ENCODE measurements at places on chromosomes 2 and 18.
A peak's percentile ranks its signal among the peaks of the same experiment; 100 is the strongest.

DNA sequence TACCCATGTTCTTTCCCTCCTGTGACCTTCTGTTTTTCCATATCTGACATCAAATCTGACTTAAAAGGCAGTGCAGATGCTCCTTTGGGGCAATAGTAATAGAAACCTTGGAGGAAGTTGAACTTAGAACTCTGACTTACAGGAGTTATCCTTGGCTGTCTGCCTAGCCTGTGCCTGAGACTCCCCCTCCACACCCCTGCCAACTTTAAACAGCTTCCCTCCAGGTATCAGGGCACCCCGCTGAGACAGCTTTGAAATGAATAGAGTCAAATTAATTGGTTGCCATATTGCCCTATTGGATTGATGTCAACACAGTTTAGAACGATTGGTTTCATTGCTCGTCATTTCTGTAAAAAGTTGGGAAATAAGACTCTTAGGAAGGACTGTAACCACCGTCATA, 322.0 kb downstream of the PRKCE start:
- no peak for DNase-seq

- DNase-seq = no peak
Observed at GRCh38 chr2:20665243-20666004, 1.5 kb upstream of the GDF7 start.

DNA sequence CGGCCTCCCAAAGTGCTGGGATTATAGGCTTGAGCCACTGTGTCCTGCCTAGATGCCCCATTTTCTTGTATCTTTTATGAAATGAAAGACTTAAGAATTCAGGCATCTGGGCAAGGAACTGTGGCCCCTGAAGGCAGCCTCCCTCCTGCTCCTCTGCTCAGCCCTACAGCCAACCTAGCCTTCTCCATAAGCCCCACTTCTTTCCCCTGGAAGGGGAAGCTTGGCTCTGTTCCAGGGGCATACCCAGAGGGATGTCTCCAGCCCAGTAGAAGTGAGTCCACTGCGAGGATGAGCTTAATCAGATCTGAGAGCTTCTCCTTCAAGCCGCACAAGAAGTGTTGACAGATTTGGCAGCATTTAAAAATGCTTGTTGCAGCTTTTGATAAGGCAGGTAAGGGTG, 39.7 kb downstream of the RHOB start:
- no peak for DNase-seq

DNA sequence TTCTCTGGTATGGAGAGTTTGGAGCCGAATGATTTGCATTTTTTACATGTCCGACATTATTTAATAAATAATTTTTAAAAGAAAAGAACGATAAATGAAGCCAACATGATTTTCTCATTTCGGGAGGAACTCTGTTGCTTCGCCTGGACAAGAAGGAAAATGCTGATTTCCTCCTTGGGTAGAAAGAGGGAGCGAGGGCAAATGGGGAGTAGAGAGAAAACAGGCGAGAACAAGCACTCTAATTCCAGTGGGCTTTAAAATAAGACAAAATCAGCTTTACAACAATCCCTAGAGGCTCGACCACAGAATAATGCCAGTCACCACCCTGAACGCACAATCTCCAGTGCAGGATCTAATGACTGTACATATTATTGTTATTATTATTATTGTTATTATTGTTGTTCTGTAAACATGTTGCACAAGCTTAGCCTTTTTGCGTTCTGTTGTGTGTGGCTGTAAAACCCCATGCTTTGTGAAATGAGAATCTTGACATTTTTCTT, 3.7 kb downstream of the DLX1 start:
- DNase-seq = no peak

DNA sequence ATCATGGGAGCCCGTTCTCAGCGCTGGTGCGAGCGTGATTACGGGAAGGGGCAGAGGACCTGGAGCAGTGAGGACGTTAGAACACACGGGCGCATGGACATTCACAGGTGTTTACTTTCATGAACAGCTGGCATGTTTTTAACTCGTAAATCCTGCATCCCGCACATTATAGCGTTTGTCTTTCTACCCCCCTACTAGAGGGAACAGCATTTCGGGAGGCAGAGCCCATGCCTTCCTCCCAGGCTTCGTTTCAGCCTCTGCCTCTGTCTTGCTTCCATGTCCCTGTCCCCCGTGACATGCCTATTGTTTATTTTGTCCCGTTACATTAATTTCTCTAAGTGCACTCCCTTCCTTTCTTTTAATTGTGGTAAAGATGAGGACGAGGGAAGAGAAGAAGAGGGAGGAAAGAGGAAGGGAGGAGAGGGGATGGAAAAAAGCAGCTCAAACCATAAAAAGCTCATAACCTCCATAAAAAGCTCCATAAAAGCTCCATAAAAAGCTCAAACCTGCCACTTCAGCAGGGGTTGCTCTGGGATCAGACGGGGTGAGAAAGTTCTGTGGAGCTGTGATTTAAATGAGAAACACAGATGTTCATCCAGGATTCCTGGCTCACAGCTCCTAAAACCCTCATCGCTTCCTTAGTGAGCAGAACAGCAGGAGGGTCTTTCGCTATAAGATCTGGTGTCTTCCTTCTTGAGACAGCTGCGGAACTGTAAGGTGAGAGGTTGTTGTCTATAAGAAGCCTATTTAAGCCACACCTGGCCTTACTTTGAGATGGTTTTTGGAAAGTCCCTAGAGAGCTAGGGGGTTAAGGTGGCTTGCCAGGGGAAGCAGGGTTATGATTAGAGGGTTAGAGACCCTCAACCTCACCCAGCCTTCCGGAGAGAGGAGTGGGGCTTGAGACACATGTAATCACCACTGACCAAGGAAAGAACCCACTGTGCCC, 66.6 kb upstream of the SNTG2 start:
- no peak for DNase-seq

GRCh38 chr2:186590759-186591505, 1.1 kb downstream of the ITGAV start:
- DNase-seq = peak; percentile 65

- peak; percentile 79 for DNase-seq
Observed at GRCh38 chr2:58054264-58054663, 7.7 kb downstream of the VRK2 start.

DNA sequence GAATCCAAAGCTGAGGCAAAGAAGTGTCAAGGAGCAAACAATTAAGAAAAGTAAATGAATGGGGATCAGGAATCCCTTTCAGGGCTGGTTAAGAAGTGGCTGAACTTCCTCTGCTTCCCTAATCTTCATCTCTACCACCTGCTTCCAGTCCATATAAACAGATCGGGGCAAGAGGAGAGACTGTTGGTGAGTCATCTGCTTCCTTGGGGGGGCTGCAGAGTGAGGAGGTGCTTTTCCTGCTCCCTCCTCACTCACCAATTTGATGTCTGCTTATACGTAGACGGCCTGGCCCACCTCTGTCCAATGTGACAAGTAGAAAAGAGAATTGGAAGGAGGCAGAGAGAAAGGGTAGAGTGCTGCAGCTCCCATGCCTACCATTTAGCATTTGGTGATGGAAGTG, 68.4 kb downstream of the NAB1 start:
- no peak for DNase-seq

DNA sequence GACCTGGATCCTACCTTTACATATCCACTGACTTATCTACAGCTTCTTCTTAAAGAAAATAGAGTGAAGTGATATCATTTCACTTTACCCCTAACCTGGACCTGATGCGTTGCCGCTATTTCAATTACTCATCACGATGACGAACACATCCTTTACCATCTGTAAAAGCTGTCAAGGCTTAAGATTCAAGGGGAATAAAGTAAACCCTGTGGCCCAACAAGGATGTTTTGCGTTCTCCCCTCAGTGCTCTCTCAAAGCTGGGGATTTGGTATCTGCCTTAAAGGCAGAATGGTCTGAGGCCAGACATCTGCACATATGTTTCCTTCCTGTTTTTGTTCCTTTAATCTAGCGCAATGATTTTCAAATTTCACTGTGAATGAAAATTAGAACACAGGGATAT, 100.1 kb upstream of the KLF7 start:
- no peak for DNase-seq

GRCh38 chr2:160940271-160940670, 220.0 kb upstream of the TANK start:
- no peak for DNase-seq

DNA sequence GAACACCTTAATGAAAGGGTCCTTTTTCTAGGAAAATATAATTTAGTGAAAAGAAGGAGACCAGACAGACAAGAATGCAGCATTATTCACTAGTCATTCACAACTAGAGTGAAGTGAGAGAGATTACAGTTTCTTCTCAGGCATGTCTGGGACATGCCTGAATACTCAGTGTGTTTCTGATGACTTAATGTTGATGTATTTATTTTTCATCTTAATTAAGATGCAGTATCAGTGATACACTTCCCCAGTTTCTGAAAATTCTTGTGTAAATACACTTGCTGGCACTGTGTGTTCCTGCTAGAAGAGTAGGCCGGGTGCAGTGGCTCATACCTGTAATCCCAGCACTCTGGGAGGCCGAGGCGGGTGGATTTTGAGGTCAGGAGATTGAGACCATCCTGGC, 143.6 kb downstream of the MYO3B start:
- DNase-seq = no peak

- no peak for DNase-seq
Observed at GRCh38 chr2:29010946-29011345, 29.8 kb downstream of the TOGARAM2 start.

GRCh38 chr2:151481744-151482143, 72.0 kb downstream of the RIF1 start:
- DNase-seq = no peak

GRCh38 chr2:56009758-56010458, 86.3 kb upstream of the EFEMP1 start:
- DNase-seq = peak; percentile 12

- no peak for DNase-seq
Observed at GRCh38 chr2:39778233-39778632, 825 bp downstream of the THUMPD2 start.

GRCh38 chr2:170905864-170906263, 23.2 kb upstream of the GORASP2 start:
- DNase-seq = no peak

GRCh38 chr18:48019557-48020325, 89.3 kb upstream of the SMAD2 start:
- peak; percentile 55 for DNase-seq

DNA sequence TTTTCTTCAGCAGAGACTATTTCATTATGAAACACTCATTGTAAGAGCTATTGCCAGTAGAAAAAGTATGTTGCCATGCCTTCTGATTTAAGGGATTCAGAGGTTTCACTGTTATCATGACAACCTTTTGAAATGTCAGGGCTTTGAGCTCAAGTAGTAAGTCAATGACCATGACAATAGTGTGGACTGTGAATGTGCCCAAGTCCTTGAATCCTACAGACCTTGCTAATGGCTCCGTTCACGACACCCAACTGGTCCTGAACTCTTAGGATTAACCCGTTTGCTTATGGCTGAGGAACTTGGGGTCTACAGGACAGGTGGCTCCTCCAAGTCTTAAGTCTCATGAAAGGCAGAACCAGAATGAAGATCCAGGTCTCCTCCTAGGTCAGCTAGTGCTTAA, 17.6 kb upstream of the KIDINS220 start:
- no peak for DNase-seq

- DNase-seq = no peak
Observed at GRCh38 chr2:99485824-99486223, 4.0 kb downstream of the REV1 start.

- DNase-seq = no peak
Observed at GRCh38 chr18:12645751-12646203, 12.1 kb downstream of the SPIRE1 start.

DNA sequence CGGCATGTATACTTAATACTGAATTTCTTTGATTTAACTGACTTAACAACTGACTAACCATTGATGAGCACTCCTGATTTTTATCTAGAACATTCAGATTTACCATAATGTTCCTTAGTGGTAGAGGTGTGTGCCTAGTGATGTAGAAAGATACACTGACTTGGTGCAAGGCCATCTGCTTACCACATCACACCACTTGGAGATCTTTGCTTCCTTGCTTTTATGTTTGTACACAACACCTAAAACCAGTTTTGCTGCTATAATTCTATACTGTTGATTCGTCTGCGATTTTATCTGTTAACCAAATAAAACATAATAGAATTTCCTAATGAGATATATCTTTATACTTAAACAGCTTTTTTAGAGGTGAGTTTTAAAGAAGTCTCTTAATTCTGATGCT, 3.9 kb upstream of the FARP2 start:
- DNase-seq = no peak

GRCh38 chr2:163657281-163657656, 78.5 kb downstream of the FIGN start:
- DNase-seq = no peak

- no peak for DNase-seq
Observed at GRCh38 chr2:10941383-10941782, 29.6 kb downstream of the KCNF1 start.

GRCh38 chr18:2881088-2881839, 34.5 kb downstream of the EMILIN2 start:
- no peak for DNase-seq

- peak; percentile 14 for DNase-seq
Observed at GRCh38 chr2:145644820-145645302, 1124.9 kb upstream of the ZEB2 start.

- DNase-seq = no peak
Observed at GRCh38 chr18:59986139-59986538, 86.3 kb downstream of the PMAIP1 start.

- DNase-seq = no peak
Observed at GRCh38 chr2:207766697-207767460, 2.8 kb downstream of the FZD5 start.

DNA sequence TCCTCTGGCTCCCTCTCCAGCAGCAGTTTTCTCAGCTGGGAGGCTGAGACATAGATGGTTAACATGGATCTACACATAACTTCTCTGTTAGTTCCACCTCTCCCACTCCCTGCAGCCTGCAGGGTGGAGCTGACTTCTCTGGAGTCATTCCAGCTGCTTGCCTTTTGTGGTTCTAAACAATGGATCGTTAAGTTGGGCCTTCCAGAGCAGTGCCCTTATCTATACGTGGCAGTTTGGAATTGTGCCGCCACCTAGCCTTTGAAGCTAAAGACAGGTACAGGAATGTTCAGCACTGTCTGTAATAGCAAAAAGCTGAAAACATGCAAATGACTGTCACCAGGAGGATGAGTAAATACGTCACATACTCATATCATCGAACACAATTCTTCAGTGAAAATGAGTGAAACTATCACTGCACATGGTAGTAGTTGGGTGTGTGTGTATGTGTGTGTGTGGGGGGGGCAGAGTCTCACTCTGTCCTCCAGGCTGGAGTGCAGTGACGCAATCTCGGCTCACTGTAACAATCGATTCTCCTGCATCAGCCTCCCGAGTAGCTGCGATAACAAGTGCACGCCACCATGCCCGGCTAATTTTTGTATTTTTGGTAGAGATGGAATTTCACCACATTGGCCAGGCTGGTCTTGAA, 50.3 kb downstream of the SH2D6 start:
- no peak for DNase-seq

Data from inflammatory macrophage treated with lipopolysaccharide for 4 hours (primary cell).